ENCODE measurements at places on chromosomes 12 and 14.

DNA sequence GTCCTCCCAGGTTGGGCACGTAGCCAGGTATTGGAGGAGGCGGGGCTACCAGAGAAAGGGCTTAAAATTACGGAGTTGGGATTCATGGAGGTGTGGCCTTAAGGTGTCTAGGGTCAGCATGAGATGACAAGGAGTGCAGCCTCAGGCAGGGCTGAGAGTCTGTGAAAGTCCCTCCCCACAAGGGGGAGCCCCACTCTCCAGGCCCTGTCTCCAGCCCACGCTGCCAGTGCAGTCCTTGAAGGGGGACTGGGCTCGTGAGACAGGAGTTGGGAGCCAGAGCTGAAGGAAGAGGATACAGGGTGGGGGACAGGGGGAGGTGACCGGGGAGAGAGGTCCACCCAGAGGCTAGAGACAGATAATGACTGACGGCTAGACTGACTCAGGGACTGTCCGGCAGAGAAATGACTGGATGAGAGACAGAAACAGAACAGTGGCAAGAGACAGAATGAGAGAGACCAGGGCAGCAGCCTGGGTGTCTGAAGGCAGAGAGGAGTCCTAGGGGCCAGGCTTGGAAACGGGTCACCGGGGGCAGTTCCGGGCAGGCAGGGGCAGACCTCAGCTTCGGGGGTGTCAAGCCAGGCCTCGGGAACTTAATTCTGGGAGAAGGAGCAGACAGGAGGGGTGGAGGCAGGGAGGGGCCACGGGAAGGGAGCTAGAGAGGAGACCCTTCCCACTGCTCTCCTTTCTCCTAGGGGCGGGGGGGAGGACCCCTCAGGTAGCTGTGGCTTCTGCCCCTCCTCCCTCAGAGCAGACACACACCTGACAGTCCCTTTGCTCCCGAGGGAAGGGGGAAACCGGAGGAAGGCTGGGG is 970 bp downstream of the CDH24 start:
- peak; percentile 92 for DNase-seq

GRCh38 chr12:109130297-109131153 is 14.1 kb downstream of the ACACB start:
- DNase-seq = no peak

DNA sequence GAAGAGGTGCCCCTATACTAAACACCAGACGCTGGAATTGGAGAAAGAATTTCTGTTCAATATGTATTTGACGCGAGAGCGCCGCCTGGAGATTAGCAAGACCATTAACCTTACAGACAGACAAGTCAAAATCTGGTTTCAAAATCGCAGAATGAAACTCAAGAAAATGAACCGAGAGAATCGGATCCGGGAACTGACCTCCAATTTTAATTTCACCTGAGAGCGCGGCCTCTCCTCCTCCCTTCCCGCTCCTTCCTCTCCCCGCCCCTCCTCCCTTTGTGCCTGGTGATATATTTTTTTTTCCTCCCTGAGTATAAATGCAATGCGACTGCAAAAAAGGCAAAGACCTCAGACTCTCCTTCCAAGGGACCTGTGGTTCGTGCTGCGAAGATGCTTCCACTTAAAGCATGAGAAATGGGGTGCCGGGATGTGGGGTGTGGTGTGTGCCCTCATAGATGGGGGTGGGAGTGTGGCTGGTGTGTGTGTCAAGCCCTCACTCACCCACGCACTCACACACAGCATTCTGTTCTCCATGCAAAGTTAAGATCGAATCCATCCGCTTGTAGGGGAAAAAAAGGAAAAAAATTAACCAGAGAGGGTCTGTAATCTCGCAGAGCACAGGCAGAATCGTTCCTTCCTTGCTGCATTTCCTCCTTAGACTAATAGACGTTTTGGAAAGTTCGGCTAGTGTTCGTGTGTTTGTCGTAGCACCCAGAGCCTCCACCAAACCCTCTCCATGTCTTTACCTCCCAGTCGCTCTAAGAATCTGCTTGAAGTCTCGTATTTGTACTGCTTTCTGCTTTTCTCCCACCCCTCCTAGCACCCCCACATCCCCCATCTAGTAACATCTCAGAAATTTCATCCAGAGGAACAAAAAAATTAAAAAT is 4.5 kb downstream of the HOXC10 start:
- DNase-seq = peak; percentile 82

DNA sequence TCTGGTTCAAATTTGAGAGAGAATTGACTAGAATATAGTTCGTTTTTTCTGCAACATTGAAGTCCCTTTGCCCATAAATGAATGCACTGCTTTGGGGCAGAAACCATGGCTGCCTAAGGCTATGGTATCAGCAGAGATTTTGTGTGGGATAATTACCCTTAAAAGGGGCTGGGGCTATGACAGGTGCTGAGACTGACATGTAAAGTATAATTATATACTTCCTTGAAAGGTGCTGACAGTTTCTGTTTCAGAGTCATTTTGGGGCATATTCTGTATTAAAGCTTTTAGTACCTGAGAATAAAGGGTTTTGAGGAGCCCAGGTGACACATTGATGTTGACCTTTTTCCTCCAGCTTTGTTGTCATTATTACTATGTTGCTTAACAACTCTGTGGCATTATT is 150.3 kb upstream of the PTPRQ start:
- no peak for DNase-seq

- peak; percentile 80 for DNase-seq
Observed at GRCh38 chr14:39267608-39268005, 33.9 kb downstream of the MIA2 start.

GRCh38 chr14:78788467-78789360 is 618.5 kb downstream of the NRXN3 start:
- no peak for DNase-seq

- no peak for DNase-seq
Observed at GRCh38 chr12:1862973-1863372, 42.6 kb downstream of the LRTM2 start.

- DNase-seq = peak; percentile 45
Observed at GRCh38 chr12:106954462-106955376, 988 bp upstream of the TMEM263 start.

GRCh38 chr14:68583548-68584280 is 209.2 kb downstream of the ZFP36L1 start:
- no peak for DNase-seq

DNA sequence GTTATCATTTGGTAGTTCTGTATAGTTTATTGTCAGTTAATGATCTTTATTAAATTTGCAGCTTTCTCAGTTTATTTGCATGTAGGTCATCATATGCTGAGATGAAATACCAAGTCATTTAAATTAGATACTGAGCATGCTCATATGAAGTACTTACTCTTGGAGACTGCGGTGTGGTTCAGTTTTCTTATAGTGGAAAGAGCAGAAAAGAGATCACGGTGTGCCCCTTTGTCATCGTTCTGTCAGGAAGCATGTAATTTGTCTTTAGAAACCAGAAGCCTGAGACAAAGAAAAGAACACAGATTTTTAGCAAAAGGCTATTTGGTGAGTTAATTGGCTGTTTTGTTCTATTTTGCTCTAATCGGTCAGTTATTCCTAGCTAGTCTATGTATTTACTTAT is 75.6 kb downstream of the PLEKHA5 start:
- peak; percentile 87 for DNase-seq

GRCh38 chr14:100883789-100884101 is 19.8 kb downstream of the RTL1 start:
- DNase-seq = no peak

- peak; percentile 72 for DNase-seq
Observed at GRCh38 chr14:63544591-63545299, 1.6 kb upstream of the PPP2R5E start.

DNA sequence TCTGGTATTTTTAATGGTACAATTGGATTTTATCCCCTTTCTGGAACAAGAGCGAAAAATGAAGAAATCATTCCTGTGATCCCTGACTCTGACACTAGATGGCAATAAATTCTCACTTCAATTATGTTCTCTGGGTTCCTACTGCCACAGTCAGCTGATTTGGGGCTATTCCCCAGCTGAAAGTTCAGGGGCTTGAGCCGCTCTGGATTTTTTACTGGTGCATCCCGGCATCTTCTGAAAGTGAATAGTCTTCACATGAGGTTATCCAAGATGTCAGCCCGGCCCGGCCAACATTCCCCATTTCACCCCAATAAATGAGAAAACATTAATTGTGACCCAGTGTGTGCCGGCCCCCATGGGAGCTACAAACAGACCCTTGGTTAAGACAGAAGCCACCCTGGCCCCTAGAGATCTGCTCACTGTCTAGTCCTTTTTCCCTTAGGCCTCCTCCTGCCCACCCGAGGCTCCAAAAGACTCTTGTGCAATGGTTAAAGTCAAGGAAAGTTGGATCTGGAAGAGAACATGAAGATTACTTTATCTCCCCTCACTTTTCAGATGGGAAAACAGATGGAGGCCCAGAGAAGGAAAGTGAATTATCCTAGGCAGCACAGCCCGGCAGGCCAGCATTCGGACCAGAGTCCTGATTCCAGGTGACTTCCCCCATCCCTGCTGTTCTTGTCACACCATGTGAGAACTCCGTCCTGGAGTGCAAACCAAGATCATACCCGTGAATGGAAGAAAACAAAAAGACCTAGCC is 20.8 kb downstream of the CKAP4 start:
- peak; percentile 83 for DNase-seq

- DNase-seq = no peak
Observed at GRCh38 chr14:23528555-23528954, 23.0 kb downstream of the ZFHX2 start.

GRCh38 chr14:82796086-82796485 is 1262.4 kb upstream of the SEL1L start:
- DNase-seq = no peak

DNA sequence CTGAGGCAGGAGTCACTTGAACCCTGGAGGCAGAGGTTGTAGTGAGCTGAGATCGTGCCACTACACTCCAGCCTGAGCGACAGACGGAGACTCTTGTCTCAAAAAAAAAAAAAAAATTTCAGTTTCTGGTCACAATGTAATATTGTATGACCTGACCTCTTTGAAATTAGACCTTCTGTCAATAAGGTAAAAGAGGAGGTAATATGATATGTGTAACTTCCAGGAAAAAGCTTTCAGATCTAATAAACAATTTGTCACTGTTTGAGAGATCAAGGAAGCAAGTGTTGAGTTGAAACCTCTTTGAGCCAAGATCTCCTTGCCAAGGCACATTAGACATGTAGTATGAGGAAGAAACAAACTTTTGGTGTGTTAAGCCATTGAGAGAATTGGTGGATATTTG is 101.7 kb upstream of the ATF7IP start:
- DNase-seq = no peak

DNA sequence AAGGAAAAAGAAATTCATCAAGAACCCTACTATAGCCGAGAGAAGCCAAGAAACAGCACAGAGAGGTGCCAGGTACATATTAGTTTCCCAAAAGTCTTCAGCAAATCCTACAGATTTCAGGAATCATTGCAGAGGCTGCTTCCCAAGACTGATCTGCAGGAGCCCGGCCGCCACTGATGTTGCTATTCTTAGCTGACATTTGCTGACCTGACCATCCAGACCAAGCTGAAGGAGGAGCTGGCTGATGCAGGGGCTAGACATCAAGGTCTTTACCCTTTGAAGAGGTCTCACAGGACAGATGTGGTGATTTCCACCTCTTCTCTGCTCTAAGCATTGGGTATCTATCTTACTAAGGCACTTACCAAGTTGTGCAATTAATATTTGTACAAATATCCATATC is 444.8 kb upstream of the SOX5 start:
- no peak for DNase-seq

DNA sequence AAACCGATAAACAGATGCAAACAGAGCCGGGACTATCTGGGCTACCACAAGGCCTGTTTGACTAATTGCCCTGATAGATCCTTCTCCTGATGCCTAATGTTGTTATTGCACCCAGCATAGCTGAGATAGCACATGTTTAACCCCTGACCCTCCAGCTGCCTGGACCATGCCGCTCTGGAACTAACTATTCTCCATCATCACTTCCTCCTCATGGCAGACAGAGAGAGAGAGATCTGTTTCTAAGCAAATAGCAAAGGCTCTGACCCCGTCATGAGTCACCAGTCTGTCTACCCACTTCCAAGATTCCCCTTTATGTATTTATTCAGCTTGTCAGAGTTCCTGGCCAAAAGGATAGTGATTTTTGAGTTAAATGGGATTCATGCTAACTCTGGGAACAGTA is 58.2 kb upstream of the FLRT2 start:
- no peak for DNase-seq

GRCh38 chr12:100897240-100897639 is 102.7 kb downstream of the ANO4 start:
- DNase-seq = no peak

DNA sequence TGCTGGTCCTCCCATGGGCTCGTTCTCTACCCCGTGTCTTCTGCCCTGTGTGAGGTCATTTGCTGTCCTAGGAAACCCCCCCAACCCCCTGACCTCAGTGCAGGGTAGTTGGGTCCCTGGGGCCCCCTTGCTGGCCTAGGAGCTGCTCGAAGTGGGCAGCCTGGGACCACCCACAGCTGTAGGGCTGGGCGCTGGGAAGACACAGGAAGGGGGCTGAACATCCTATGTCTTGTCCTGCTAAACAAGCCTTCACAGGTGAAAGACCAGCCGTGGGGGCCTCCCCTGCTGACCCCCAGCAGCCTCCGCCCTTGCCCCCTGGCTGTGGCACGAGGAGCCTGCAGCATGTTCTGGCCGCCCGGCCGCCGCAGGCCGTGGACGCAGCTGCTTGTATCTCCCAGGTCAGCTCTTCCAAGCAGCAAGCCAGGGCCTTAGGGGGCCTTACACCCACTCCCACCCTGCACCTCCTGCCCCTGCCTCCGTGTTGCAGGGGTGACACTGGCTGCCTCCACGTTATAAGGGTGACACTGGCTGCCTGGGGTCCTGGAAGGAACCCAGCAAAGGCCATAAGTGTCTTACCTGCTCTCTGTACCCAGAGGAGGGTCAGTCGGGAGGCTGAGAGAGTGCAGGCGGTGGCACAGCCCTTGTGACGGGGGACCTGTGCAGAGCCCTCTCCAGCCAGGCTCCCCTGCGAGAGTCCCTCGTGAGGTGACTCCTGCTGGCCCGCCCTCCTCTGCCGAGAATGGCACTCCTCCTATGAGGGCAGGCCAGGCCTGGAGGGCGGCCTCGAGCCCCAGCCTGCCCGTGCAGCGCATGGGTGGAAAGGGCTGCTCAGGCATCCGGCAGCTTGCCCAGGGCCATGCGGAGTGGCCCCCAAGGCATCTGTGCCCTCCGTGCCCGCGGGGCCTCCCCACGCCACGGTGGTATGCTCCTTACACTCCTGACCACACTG is 11.5 kb upstream of the TEX22 start:
- DNase-seq = no peak

- peak; percentile 76 for DNase-seq
Observed at GRCh38 chr14:75561013-75561432, 17.4 kb upstream of the FLVCR2 start.

- no peak for DNase-seq
Observed at GRCh38 chr12:104749545-104749944, 208.5 kb downstream of the SLC41A2 start.

GRCh38 chr12:108916336-108916735 is 36.4 kb downstream of the DAO start:
- no peak for DNase-seq

GRCh38 chr14:23085458-23085857 is 9.5 kb downstream of the ACIN1 start:
- no peak for DNase-seq

GRCh38 chr12:26264215-26264838 is 69.0 kb downstream of the SSPN start:
- no peak for DNase-seq

GRCh38 chr14:32043624-32044023 is 33.5 kb upstream of the ARHGAP5 start:
- no peak for DNase-seq

Data from Karpas-422 (cell line).